Activated T-helper 1 cell treated with anti-CD3 and anti-CD28 coated beads, Interleukin-12 subunit alpha, Interleukin-12 subunit beta, Interleukin-2, Interleukin-4 antibody, amounts not matched to agents 30 ng/mL and 10 ng/mL and 1 ng/mL, durations not matched to agents 14 hours and 24 hours and 36 hours (primary cell): ENCODE measurements at places on chromosomes 2 and 18.

GRCh38 chr2:58120626-58121229 is 74.1 kb downstream of the VRK2 start:
- no peak for DNase-seq

- no peak for DNase-seq
Observed at GRCh38 chr2:25491966-25492532, 150.3 kb upstream of the DNMT3A start.

- DNase-seq: no peak
Observed at GRCh38 chr18:58850786-58851469, 13.7 kb upstream of the ZNF532 start.

- DNase-seq: no peak
Observed at GRCh38 chr2:11396467-11397445, 52.3 kb upstream of the ROCK2 start.

GRCh38 chr2:128490881-128491691 is 172.4 kb upstream of the HS6ST1 start:
- DNase-seq: no peak

DNA sequence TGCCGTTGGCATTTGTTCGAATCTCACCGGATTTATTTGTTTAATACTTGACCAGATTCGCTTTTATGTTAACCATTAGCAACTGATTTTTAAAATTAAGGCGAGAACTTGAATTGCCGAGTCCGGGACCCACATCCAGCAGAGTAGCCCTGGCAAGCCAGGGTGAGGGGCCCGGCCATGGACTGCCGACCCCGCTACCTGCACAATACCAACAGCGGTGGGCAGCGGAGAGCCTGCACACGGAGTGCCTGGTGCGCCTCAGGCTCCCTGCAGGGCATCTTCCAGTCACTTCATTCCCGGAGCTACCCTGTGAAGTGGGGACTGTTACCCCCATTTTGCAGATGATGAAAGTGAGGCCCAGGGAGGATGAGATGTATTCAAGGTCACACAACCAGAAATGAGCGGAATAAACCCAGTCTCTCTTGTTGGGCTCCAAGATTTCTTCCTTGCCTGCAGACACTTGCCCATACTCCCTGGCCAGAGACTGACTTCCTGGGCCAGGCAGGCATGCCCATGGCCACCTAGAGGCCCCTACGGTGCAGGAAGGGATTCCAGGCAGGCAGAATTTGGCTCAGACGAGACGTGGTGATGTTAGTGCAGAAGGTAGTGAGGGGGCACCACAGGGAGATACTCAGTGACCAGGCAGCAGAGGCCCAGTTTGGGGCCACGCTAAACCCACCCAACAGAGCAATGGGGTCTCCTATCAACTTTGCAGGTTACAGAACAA is 2.9 kb downstream of the FBLN7 start:
- no peak for DNase-seq

DNA sequence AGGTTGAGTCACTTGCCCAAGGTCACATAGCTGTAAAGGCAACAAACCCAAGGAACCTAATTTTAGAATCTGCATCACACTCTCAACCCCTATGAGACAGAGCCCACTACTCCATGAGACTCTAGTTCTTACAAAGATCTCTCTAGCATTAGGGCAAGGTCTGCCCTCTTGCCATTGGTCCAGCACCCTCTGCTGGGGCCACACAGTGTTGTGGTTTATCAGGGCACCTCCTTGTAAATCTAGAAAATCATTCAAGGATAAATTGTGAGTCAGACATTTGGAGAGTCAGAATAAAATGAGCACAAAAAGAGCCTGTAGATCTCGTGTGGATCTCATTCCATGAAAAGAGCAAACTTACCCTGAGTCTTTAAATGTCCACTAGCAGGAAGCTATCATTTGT is 91.2 kb downstream of the SLC8A1 start:
- DNase-seq: no peak

GRCh38 chr18:48882379-48882778 is 68.4 kb downstream of the SMAD7 start:
- no peak for DNase-seq

GRCh38 chr2:44705356-44705755 is 236.1 kb upstream of the SIX3 start:
- DNase-seq: no peak

DNA sequence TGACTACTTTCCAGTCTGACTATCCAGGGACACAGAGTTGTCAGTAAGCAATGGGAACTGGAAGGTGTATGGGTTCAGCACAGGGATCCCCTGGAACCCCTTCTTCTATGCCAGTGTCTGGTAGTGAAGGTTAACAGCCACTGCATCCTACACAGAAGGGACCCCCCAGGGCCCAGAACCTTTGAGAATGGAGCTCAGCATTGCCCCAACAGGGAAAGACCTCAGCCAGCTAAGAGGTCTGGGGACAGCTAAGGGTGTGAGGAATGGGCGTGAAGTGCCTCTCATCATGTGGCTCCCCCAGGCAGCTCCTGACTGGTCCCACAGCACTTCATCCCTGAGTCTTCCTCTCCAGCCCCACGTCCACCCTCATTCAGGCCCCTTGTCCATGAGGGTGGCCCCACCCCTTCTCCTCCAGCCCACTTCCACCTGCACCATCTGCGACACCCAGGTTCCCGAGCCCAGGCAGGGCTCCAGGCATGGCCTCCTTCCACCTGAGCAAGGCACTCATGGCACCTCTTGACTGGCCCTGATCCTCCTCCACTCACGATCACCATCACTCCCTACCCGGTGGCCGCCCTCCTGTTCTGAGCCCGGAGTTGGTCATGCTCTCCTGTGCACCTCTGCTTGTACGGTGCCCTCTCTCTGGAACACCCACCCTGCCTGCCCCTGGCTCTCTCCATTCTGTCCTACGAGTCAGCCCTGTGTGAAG is 77.1 kb downstream of the SFXN5 start:
- DNase-seq: no peak

DNA sequence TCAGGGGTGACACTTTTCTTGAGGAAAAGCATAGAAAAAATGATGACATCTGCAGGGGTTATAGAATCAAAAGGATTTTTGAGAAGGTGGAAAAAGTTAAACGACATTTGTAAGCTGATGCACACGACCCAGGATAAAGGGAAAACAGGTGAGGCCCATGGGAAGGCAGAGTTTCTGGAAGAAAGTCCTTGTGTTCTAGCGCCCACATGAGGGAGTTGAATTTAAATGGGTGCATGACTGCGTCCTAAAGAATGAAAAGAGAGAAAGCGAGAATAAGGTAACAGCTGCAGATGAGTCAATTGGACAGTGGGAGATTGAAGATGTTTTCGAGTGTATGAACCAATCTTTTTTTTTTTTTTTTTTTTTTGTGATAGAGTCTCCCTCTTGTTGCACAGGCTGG is 158.1 kb downstream of the GALR1 start:
- no peak for DNase-seq

DNA sequence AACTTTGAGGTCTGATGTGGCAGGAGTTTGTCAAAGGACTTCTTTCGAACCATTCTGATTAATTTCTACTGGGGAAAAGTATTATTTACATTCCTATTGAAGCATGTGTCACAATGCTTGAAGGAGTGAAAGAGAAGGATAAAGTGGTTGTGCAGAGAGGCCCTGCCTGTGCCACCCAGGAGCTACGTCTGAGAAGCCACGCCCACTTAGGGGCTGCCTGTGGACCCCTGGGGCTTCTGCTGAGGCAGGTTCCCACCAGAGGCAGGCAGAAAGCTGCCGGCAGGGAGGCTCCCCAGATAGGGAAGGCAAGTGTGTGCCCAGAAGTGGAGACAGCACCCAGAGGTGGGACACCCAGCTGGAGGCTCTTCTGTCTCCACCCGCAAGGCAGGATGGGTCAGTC is 47.4 kb downstream of the GBX2 start:
- DNase-seq: no peak

DNA sequence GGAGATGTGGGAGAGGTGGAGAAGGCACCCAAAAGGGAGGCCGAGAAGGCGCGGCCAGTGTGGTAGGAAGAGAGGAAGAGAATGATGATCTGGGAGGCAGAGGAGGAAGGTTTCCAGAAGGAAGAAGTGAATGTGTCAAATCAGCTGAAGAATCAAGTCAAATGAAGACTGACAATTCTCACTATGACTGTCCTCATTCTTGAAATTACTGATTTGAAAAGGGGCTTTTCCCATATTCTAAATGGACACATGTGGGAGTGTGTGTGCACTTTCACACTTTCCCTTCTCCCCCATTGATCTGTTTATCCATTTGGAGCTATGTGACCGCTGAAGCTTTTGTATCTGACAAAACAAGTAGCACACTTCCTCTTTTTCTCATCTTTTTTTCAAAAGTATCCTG is 6.1 kb downstream of the AFF3 start:
- no peak for DNase-seq

- no peak for DNase-seq
Observed at GRCh38 chr2:152167065-152167464, 8.5 kb downstream of the STAM2 start.

GRCh38 chr2:138249207-138249606 is 252.4 kb upstream of the SPOPL start:
- no peak for DNase-seq

DNA sequence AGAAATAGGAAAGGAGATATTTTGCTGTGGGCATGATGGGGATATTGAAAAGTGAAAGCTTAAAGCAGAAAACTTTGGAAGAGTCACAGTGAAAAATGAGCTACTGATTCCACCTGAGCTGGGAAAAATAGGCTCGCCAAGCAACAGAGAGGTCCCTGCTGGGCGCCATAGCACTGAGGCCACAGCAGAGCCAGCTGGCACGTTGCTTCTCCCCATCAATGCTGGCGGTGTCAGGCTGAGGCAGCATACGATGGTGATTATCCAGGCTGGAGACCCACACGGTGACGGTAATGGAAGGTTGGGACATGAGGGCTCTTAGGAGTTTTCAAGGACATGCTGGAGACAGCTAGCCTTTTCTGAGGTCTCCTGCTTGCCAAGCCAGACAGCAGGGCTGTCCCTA is 25.8 kb upstream of the DTNB start:
- no peak for DNase-seq

DNA sequence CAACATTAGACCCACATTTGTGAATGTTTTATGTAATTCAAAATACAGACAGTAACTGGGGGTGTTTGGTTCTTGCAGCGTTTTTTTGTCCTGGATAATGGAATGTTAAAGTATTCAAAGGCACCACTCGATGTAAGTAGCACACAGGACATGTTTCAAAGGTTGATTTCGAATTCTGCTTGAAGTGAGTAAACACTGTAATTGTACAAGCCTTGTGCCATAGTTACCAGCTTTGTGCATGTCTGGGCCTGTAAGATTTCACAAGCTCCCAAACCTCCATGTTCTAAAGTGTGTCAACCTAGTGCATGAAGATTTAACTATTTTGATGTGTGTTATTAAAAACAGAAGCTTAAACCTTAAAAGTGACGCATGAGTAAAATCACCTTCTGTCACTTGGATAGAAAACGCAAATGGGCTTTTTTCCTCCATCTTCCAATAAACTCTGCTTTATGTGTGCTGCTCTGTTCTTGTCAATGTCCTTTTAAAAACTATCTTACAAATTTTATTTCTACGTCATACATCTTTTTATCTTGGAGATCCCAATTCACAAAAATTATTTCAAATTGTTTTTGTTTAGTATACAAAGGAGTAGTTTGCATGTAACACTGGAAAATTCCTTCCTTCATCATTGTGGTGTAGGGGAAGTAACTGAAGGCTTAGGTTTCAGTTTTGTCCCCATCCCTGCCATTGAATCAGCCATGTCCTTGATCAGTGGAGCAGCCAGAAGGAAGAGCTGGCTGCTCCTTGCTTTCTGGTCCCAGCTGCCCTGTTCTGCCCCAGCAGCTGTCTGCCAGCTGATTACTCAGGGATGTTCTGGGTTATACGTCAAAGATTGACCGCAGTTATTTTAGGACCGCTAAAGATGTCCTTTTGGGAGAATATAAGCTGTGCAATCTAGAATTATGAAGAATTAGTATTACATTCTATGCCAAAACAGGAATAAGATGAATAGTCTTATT is 119.2 kb downstream of the PRKRA start:
- no peak for DNase-seq
